ENCODE measurements at places on chromosomes 5 and 9.

- no peak for DNase-seq
Measured at GRCh38 chr9:130229759-130230158, 35.8 kb upstream of the HMCN2 start.

GRCh38 chr5:172933238-172933637 is 26.0 kb upstream of the RPL26L1 start:
- DNase-seq, result no peak

GRCh38 chr5:99807346-99807745 is 727.8 kb upstream of the FAM174A start:
- DNase-seq, result no peak

DNA sequence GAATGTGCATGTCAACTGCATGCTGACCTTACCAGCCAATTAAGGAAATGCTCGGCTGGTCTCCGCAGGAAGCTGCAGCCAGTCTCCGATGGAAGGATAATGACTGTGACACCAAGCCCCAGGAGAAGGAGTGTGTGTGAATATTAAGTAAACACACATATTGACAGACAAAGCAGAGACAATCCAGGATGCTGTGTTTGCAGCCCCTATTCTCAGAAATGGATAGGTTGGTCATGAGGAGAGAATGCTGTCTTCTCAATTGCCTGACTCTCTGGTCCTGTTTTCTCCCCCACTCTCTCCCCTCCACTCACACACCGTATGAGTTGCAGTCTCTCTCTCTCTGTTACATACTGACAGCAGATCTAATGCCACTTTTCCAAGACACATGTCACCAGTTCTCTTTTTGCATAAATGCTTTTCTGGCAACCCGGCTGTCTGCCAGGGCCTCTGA is 85.7 kb downstream of the EPB41L4A start:
- no peak for DNase-seq

- DNase-seq, result no peak
Measured at GRCh38 chr5:152332716-152333460, 72.2 kb downstream of the NMUR2 start.

GRCh38 chr9:99140685-99141314 is 35.9 kb downstream of the TGFBR1 start:
- peak; percentile 49 for DNase-seq

DNA sequence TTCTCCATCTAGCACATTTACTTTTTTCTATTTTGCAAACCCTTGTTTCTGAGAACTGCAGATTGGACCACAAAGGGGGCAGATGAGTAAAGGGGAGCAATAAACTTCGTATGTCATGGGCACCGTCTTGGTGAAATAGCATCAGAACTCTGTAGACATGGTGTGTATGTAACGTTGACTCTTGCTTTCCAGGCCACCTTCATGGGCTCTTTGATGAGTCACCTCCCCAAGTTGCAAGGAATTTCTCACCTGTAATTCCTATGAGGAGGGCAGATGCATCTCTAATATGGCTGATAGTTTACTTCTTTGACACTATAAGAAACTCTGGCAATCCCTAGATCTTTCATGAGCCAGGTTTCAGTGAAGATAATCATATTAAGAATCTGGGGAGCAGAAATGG is 163.4 kb upstream of the PLPPR1 start:
- no peak for DNase-seq

- no peak for DNase-seq
Measured at GRCh38 chr5:113384782-113385285, 50.0 kb downstream of the TSSK1B start.

DNA sequence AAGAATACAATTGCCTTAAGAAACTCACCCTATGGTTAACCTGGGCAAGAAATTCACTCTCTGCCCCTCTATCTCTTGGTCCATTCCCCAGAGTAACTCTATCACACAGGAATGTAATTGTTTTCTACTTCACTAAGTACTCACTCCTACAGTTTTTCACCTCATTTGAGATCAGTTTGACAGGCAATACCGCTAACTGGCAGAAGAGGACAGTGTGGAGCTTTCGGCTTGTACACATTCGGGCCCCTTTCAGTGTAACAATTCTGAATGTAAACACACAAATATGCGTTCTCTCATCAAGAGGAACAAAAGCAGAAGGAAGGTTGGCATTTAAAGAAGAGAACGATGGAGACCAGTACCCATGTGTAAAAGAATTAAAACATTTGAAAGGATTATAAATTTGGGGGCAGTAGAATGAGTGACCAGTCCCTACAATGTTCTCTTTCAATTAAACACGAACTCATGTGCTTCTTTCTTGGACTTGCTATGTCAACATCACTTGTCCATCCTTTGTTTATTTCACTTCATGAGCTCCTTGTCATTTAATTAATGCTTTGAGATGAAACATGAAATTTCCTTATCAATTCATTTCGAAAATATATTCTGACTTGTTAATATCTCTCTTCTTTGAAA is 188.5 kb upstream of the GRAMD2B start:
- peak; percentile 2 for DNase-seq

- no peak for DNase-seq
Measured at GRCh38 chr9:72297516-72297915, 67.5 kb downstream of the ZFAND5 start.

DNA sequence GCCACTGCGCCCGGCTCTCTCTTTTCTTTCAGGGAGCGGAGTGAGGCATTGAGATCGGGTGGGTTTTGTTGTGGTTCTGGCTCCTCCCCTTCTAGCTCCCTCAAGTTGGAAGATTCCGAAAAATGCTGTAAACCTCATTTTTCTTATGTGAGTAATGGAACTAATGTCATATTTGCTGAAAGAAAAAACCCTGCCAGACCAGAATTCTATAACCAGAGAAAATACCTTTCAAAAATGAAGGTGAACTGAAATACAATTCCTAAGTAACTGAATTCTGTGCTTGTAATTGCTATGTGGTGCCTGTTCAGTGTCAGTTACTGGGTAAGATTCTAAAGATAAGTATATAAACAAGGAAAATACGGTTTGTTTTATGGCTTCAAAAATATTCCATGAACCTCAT is 30.9 kb upstream of the CDK20 start:
- DNase-seq, result no peak

- DNase-seq, result peak; percentile 58
Measured at GRCh38 chr5:14298126-14298847, 155.1 kb downstream of the TRIO start.

DNA sequence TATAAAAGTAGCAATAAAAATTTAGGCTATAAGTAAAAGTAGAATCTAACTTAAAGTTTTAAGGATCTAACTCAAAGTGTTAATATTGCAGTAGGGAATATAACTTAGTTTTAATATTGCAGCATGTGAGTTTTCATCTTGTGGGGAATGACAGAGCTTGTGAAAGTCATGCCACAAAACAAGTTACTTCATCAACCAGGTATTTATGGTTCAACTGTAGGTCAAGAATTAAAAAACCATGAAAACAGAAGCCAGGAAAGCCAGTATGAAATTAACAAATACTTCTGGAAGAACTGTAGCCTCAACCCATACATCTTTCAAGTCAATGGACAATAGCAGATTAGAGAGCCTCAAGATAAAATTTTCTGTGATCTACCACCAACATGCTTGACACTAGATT is 19.0 kb downstream of the HMGCS1 start:
- no peak for DNase-seq

GRCh38 chr5:115165790-115166189 is 3.9 kb downstream of the TRIM36 start:
- no peak for DNase-seq

DNA sequence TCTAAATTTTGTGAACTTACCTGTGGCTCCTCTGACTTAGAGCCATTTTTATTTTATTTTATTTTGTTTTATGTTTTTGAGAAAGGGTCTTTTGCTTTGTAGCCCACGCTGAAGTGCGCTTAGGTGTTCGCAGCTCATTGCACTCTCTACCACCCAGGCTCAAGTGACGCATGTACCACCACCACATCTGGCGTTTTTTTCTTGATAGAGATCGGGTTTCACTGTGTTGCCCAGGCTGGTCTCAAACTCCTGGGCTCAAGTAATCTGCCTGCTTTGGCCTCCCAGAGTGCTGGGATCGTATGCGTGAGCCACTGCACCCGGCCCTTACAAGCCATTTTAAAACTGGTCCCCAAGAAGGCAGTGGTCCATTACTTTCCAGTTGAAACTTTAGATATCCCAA is 18.5 kb downstream of the MATR3 start:
- no peak for DNase-seq

DNA sequence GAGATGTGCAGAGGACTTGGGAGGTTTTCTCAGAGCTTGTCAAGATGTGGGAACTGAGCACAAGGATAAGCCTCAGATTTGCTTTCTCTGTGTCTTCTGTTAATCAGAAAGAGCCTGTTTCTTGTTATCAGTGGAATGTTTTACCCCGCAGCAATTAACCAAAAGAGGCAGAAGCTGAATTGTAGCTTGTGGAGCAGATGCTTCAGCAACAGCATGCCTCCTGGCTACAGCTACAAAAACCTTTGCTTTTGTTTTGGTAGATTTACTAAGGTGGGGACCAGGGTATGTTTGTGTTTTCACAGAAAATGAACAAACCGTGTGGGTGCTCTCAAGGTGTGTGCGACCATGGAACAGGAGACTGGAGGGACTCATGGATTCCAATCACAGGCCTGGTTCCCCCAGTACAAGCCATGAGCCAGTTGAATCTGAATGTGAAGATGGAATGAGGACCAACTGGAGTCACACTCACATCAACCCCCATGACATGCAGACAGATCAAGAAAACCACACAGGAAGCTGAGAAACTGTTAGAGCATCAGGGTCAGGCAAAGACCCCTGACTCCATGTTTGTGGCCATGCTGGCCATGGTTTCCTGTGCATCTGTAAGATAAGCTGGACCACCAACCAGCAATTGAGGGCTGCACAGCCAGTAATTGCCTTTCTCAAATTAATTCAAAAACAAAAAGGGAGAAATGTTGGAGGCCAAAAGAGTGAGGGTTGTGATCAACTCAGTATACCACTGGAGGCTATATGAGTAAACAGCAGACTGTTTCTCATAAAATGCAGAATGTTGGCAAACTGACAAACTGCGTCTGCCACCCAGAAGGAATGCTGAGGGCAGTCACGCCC is 6.9 kb downstream of the UGT3A2 start:
- DNase-seq, result peak; percentile 64

GRCh38 chr5:18397371-18397770 is 763.1 kb downstream of the TAF11L14 start:
- DNase-seq, result no peak

DNA sequence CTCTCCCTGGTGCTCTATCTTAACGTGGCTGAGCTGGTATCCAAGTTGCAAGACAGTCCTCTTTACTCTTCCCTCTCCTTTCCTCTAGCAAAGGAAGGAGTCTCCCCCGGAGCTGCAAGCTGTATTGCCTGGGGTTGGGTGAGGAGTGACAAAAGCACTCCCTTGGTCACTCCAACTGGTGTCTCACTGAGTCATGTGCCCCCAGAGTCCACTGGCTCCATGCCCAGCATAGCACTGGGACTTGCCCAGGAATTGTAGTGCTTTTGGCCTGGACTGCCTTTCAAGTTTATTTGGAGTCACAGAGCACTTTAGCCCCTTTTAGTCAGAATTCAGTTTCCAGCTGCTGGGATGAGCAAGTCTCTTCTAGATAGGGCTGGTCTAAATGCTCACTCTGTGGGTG is 82.6 kb upstream of the FST start:
- peak; percentile 69 for DNase-seq

DNA sequence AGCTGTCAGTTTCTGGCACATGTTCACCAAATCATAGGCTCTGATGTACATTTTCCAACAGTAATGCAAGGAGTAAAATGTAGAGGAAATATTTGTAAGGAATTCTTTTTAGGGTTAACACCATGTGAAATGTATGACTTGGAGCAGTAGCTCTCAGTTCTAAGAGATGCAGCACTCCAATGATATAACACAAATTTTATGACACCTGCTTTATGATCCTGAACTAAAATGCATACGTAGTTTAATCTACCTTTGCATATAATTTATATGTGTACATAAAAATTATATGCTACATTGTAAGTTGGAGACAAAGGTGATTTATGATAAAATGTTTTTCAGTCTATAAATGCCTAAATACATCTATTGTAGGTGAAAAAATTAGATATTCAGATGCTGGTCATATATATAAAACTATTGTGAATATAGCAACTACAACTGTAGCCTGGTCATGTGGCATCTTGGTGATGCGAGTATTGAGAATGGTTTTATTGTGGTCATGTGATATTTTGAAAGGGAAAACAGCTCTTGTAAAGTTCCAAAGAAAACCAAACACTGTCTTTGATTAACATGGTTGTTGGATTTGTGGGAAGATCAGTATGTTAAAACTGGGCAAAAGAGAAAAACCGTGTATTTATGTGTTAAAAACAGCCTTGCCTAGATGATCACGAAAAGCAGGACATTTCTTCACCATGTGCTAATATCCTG is 171.0 kb downstream of the TRIO start:
- no peak for DNase-seq

DNA sequence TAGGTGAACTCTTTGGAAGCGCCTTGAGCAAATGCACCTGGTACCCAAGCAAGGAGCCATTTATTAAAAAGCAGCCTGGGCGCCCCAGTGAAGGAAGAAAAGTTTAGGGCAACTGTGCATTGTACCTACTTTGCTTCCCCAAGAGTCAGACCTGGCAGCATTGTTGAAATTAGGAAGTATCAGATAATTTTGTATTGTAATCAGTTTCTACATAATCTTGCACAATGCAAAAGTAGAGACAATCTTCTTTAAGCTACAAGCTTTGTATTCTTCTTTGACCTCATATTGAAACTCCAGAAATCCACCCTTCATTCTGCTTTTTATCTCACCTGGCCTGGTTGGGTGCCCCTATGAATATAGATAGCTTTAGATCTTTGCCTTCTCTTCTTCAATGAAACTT is 490.8 kb downstream of the RASEF start:
- DNase-seq, result no peak

GRCh38 chr9:32441678-32442077 is 57.2 kb downstream of the ACO1 start:
- DNase-seq, result no peak

DNA sequence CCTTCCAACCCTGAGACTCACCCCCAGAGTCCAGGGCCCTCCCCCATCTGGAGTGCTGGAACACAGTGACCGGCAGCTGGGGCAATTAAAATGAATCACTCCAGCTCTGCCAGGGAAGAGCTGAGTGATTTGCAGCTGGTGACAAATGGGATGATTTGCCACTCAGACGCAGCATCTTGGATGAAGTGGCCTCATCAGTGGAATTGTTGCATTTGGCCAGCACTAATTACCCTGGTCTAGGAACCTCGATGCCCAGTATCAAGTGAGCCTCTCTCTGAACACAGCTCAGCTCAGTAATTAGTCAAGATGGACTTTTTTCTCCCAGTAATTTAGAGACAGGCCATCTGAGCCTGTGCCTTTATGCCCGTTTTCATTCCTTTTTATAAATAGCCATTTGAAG is 259.5 kb downstream of the GRIA1 start:
- no peak for DNase-seq

- no peak for DNase-seq
Measured at GRCh38 chr5:151405334-151406160, 41.9 kb upstream of the SLC36A1 start.

Data from fibroblast of gingiva (primary cell).